HEK293T (cell line): ENCODE measurements at places on chromosomes 7 and 10.

DNA sequence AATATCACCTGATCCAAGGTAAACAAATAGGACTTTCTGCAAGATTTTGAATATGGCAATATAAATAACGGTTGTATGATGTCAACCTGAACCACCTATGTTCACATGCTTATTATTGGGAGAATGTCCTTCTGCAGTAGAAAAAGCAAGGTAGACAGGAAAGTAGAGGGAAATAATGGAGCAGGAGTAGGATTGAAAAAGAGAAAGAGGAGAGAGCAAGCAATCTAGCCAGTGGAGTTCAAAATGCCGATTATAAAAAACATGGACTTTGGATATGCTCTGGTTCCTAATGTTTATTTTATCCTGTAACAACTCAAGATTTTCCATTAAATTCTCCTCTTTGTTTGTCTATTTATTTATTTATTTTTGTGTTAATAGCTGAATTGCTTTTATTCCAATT, 878.0 kb upstream of the KCND2 start:
- DNase-seq = no peak

DNA sequence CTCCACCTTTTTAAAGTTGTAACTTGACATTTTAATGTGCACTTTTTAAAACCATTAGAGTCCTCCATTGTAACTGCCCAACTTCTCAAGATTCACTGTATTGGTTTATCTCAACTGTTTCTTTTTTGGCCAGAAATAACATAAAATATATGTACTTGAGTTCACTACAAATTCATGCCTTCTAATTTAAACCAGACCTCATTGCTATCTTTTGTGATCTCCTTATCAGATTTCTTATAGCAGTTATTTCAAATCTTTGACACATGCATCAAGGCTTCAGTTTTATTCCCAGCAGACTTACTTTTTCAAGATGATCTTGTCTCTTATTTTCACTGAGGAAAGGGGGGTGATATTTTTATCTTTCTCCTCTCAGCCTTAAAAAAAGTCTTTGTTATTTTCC, 154.3 kb downstream of the PHF14 start:
- DNase-seq = no peak

DNA sequence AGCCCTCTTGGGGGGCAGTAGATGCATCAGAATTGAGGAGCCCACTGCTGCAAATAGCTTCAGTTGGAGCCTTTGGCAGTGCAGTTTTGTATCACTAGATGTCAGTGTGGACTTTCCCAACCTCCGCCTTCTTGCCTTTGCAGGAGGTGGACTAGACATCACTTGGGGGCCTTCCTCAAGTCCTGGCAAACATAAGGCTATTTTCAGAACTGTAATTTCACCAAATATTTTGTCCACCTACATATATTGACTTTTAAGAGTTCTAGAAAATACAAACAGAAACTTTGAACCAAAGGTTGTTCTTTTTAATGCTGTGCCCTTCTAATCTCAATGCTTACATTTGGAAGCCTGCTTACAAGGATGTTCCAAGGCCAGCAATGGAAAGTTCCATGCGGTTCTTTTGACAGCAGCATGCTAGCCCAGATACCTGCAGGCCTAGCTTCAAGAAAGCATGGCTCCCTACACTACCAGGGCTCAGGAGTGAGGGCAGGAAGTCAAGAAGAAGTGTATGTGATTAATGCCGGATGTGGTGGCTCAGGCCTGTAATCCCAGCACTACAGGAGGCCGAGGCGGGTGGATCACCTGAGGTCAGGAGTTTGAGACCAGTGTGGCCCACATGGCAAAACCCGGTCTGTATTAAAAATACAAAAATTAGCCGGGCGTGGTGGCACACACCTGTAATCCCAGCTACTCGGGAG, 8.0 kb upstream of the ZNRF2 start:
- peak; percentile 63 for DNase-seq

- no peak for DNase-seq
These were observed 27.3 kb downstream of the SLC35B4 start for GRCh38 chr7:134289423-134289822.

GRCh38 chr7:111958431-111958830, 247.8 kb downstream of the DOCK4 start:
- no peak for DNase-seq

- DNase-seq = no peak
These were observed 134.0 kb downstream of the PAXIP1 start for GRCh38 chr7:154868921-154869320.

GRCh38 chr10:122864901-122865300, 14.5 kb downstream of the FAM24B start:
- no peak for DNase-seq

GRCh38 chr10:104578671-104579070, 62.4 kb upstream of the SORCS3 start:
- DNase-seq = no peak

GRCh38 chr10:91768123-91768522, 30.1 kb upstream of the TNKS2 start:
- no peak for DNase-seq

DNA sequence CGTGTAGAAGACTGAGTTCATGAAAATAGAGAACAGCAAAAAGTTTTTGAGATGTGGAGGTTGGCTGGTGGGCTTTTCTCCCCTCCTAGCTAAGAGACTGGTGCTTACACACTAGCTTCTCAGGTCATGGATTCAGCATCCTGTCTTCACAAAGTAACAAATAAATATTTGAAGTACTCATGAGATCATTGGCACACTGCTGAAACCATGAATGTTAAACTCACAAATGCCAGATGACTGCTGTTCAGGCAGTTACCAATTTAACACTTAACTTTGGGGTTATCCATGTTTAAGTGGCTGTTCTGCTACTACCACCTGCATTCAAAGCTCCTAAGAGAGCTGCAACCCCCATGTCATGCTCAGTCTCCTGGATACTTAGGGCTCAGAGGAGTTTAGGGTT, 119.0 kb upstream of the BET1 start:
- no peak for DNase-seq

DNA sequence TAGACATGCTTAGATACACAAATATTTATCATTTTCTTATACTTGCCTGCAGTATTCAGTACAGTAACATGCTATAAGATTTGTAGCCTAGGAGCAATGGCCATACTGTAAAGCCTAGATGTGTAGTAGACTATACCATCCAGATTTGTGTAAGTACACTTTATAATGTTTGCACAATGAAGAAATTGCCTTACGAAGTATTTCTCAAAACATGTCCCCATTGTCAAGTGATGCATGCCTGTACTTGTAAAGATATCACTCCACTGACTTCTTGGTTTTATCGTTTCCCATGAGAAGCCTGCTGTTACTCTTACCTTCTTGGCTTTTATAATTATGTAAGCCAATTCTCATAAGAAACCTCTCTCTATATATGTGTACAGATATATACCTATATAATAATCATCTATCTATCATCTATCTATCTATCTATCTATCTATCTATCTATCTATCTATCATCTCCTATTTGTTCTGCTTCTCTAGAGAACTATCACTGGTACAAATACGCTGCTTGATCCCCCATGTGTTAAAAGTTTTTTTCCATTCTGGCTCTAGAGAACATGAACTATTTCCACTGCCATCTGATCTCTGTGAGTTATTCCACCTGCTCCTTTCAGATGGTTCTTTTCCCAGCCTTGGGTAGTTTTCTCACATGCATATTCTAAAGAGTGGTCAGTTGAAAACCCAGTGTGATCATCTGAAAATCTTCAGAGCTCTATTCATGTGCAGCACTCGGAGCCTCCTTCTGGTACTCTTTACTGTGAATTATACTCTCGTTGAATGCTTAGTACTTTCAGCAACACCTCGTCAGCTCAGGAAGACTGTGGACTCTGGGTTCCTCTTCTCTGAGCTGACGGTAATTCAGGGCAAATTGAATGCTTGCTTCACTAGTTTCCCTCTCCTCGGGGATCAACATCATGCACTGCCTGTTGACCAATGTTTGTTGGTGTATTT, 14.5 kb upstream of the VCL start:
- DNase-seq = no peak

GRCh38 chr7:47074702-47075153, 507.2 kb downstream of the TNS3 start:
- DNase-seq = no peak

DNA sequence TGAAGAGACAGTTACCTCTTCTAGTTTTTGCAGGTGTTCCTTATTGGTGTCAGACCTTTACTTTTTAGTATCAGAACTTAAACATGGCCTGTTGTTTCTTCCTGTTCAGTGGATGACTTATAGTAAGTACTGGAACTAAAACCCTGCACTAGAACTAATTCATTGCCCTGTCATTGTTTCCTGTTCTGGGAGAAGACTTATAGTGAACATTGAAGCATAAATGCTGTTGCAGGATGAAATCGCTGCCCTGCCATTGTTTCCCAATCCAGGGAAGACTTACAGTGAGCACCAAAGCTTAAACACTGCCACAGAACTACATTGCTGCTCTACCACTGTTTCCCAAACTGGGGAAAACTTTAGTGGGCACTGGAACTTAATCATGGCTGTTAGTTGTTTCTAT, 13.1 kb downstream of the IPMK start:
- no peak for DNase-seq

- DNase-seq = no peak
These were observed 25.4 kb downstream of the RPP38 start for GRCh38 chr10:15122477-15123030.

GRCh38 chr10:83987216-83987615, 152.1 kb upstream of the GHITM start:
- DNase-seq = no peak

- no peak for DNase-seq
These were observed 21.7 kb downstream of the TRIM24 start for GRCh38 chr7:138481447-138482380.

GRCh38 chr7:82044497-82045080, 274.7 kb upstream of the HGF start:
- peak; percentile 16 for DNase-seq
